ENCODE measurements at places on chromosomes 3 and 15.

GRCh38 chr3:23816721-23817120 is 11.0 kb downstream of the UBE2E1 start:
- no peak for DNase-seq

- no peak for DNase-seq
Observed at GRCh38 chr15:93073465-93073952, 15.5 kb downstream of the RGMA start.

DNA sequence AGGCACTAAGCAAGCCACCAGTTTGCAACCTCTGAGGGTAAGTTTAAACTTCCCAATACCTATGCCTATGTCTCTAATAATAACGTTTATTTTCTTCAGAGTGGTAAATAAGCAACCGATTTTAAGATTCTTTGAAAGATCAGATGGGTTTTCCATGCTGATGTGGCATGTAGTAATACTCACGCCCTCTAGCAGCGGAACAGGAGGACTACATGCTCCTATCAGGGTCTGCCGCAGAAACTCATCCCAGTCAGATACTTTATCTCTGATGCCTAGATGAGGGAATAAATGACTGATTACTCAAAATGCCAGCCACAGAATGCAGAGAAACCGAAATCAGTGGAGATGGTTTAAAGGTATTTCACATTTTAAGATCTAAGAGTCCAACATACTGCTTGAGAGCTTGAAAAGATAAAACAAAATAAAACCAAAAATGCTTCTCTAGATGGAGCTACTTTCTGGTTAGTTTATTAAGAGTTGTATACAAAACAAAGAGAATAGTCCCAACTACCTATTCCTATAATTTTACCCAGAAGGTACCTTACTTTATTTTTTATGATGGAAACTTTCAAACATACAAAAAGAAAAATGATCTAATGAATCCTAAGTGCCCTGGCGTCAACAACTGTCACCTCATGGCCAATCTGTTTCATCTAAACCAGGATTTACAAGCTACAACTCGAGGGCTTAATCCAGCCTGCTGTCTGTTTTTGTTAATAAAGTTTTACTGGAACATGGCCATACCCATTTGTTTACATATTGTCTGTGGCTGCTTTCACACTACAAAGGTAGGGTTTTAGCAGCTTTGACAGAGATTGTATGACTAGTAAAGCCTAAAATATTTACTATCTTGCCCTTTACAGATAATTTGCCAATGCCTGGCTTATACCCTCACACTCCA is 37.5 kb upstream of the STIMATE start:
- peak; percentile 5 for DNase-seq

DNA sequence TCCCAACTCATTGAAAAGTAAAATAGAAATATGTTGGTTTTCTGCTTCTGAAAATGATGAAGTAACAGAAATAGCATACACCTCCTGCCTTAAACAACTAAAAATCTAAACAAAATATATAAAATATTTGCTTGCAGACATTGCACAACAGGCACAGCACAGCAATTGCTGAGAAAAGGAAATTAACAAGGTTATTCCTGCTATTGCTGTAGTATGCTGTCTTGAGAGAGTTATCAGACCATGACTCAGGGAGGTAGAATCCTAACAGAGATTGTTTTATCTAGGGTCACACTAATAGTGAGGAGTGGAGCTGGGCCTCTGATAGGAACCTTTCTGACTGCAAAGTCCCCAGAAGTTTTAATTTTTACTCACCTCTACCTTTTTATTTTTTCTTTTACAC is 72.6 kb downstream of the ZBTB20 start:
- no peak for DNase-seq

DNA sequence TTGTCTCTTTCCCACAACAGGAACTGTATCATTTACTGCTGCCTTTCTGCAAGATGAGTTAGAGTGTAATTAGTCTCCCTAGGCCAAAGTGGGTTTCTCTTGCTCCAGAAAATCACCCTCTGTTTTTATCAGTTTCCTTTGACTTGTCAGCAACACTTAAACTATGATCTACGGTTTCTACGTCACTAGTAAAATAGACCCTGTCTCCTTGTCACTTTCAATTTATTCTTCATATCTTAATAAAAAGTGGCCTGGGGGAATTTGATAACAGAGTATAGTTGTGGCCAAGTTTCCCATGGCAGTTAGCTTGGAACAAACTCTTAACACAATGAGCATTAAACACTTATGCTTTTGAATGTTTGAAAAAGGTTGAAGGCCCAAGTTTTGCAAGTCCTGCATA is 79.6 kb downstream of the CGNL1 start:
- DNase-seq: no peak

GRCh38 chr3:69255928-69256327 is 130.0 kb downstream of the FRMD4B start:
- no peak for DNase-seq

- no peak for DNase-seq
Observed at GRCh38 chr3:15501126-15501525, 20.4 kb downstream of the COLQ start.

DNA sequence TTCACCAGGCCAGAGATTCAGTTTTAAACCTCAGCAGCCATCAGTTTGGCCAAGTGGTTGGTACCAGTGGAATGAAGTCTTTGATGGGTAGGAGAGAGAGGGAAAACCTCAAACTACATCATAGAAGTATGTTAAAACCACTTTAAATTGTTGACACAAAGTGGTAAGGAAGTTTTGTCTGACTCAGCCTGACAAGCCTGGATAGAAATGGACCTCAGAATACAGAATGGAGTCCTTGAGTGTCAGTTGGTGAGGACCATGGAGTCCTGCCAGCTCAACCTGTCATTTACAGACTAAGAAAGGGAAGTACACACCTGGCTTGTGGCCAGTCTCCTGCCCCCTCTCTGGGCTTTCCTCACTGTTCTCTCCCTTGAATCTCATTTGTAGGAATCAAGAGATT is 12.1 kb downstream of the EAF1 start:
- DNase-seq: no peak

Measured in skeletal muscle cell (primary cell).